ENCODE measurements at places on chromosomes 12 and 14. TPM values are rescaled to one million over a fixed set of nuclear protein-coding genes. Genes with fewer than 3 reads are reported as not detected.
A peak's percentile ranks its signal among the peaks of the same experiment; 100 is the strongest.

DNA sequence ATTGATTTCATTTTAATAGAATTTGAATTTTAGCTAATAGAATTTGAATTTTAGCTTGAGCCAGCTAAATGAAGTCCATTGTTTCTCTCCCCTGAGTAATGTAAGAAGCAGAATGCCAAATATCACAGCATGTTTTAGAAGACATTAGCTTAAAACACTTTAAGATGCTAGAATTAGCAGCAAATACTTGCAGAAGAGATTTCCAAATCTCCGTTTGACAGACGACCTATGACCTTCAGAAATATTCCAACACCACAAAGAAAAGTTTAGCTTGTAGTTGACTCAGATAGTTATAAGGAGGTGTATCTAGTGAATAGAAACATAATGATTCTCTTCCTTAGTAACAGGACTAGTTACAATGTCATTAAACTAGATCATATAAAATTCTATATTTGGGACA lies 51.7 kb upstream of the MYF6 start:
- DNase-seq: no peak

DNA sequence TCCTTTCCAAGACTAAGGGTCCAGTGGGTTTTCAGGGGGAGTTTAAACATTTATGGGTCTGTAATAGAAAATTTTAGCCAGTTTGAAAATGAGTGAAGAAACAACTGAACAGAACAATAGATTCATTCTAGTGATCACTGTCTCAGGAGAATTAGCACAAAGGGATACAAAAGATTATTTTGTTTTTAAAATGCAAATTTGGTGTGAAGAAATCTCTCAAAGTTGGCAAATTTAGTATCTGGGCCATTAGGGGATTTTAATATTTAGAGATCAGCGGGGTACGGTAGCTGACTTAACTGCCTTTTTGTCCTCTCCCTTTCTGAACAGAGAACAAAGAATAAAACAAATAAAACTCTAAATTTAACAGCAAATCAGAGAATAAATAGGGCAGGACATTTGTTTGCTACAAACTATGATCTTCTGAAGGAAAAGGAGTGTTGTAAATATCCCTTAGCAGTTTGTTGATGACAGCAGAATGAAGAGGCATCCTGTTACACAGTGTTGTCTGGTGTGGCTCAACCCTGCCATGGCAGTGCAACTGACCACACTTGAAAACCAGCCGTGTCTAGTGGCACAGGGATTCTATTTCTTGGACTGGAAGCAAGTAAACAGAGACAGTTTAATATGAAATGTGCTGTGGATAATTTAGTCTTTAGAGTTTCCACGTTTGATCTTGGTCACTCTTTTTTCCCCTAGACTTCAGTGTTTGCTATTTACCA lies 46.3 kb upstream of the LRTM2 start:
- no peak for DNase-seq

- no peak for DNase-seq
Measured at GRCh38 chr14:24310265-24310645, 315 bp downstream of the LTB4R2 start.

GRCh38 chr12:119989731-119990381 lies 820 bp downstream of the BICDL1 start:
- DNase-seq: peak; percentile 87

- no peak for DNase-seq
Measured at GRCh38 chr14:77045238-77046162, 17.0 kb upstream of the IRF2BPL start.

GRCh38 chr12:43095669-43096280 lies 456.2 kb downstream of the ADAMTS20 start:
- no peak for DNase-seq

- DNase-seq: no peak
Measured at GRCh38 chr12:58529114-58529665, 391.1 kb downstream of the LRIG3 start.

DNA sequence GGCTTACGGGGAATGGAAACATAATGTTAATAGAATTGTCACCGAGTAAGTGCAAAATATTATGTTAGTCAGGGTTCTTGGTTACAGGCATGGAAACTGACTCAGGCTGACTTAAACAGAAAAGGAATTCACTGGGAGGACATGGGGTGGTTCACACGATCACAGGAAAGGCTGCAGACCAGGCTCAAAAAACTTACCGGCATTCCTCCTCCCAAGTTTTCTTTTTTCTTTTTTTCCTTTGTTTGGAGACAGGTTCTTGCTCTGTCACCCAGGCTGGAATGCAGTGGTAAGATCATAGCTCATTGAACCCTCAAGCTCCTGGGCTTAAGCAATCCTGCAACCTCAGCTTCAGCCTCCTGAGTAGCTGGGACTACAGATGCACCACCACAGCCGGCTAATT lies 11.9 kb upstream of the UBE2N start:
- DNase-seq: peak; percentile 30

DNA sequence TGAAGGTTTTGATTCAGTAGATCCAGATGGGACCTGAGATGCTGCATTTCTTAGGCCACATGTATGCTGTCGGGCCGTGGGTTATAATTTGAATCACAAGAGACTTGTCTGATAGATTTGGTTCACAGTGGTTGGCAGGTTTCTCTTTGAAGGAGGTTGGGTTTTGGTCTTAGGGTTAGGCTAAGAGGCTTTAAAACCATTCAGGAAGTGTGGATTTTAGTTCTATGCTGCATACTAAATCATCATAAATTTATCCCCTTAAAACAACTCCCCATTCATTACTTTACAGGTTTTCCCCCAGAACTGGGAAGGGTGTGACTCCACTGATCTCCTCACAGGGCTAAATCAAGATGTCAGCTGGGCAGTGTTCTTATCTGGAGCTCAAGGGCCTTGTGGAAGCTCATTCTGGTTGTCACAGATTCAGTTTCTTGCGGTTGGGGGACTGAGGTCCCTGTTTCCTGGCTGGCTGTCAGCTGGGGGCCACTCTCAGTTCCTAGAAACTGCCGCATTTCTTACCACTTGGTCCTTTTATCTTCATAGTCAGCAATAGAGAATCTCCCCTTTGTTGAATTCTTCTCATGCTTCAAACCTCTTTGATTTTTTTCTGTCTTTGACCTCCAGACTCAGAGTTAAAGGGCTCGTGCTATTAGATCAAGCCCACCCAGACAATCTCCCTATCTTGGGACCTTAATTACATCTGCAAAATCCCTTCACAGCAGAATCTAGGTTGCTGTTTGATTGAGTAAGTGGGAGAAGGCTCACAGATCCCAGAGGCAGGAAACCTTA lies 20.6 kb upstream of the PCNX1 start:
- DNase-seq: no peak

DNA sequence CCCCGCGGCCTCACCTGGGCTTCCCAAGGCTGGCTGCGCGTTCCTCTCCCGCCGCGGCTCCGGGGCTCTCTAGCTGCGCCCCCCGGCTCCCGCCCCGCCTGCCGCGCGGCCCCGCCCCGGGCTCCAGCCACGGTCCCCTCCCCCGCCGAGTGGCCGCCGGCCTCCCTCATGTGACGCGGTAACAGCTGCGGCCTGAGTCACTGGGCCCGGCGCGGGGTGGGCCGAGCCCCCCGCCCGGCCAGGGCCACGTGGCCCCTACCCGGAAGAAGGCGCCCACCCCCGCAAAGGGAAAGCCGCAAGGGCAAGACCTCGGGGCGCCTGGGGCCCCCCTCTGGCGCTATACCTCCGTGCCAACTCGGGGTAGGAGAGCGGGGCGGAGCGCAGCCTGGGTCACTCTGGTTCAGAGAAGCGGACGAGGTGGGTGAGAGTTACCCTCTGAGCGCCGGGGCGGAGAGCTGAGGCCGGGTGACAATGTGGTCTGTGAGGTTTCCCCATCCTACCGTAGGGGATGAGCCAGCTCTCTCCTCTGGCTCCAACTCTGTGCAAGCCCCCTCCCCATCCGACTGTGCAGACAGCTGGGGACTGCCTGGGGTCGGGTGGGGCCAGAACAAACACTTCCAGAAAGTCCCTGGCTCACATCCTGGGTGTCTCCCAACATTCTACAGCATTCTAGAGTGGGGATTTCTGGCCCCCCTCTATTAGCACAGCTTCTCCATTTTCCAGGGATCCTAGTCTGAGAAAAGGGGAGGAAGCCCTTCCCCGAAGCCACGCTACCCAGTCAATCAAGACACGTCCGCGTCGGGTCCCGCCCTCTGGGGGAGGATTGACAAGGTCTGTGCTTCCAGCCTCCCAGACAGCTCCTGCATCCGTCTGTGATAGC lies at the start of gene CD63:
Gene CD63, minus strand, starts transcription at position 71 of the 880 bp plus-strand sequence. CDS start 668 bp downstream, outside the sequence.
- DNase-seq: peak; percentile 96

DNA sequence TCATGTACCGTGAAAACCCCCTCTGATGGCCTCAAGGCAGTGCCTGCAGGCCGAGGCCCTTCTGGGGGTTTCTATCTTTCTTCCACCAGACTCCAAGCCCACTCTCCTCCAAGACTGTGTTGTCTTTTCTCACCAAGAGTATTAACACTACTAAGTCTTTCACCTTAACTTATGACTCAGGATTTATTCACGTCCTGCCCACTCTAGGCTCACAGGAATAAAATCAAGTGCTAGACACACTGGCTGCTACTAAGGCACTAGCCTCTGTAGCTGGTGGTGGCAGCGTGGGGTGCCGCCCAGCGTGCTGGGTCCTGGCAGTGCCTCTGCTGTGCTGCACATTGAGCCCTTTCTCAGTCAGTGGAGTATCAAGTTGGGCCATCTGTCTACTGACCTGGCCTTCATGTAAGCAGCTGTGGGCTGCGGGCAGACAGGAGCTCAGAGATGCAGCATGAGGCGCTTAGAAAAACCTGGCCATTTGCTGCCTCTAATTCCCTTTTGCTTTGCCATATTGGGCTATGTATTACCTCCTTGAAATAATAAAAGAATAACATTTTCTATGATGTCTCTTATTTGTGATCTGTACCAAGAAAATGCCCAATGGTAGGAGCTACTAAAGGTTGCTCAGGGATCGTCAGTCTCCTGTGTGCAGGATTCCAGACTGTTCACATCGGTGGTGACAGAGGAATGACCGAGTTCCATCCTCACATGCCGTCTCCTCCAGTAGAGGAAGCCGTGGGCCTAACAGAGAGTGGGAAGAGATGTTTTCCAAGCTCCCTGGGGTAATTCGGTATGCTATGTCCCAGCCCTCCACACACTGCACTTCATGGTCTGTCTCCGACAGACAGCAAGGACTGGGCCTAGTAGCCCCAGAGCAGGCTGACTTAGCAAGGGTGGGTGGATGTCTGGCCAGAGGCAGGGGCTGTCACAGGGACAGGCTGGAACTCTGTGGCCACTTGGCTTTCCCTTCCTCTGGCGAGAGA lies 39.9 kb downstream of the MAX start:
- no peak for DNase-seq

GRCh38 chr12:132287391-132288238 lies 41.8 kb downstream of the GALNT9 start:
- DNase-seq: no peak

GRCh38 chr12:66698558-66698957 lies 19.7 kb upstream of the GRIP1 start:
- no peak for DNase-seq

DNA sequence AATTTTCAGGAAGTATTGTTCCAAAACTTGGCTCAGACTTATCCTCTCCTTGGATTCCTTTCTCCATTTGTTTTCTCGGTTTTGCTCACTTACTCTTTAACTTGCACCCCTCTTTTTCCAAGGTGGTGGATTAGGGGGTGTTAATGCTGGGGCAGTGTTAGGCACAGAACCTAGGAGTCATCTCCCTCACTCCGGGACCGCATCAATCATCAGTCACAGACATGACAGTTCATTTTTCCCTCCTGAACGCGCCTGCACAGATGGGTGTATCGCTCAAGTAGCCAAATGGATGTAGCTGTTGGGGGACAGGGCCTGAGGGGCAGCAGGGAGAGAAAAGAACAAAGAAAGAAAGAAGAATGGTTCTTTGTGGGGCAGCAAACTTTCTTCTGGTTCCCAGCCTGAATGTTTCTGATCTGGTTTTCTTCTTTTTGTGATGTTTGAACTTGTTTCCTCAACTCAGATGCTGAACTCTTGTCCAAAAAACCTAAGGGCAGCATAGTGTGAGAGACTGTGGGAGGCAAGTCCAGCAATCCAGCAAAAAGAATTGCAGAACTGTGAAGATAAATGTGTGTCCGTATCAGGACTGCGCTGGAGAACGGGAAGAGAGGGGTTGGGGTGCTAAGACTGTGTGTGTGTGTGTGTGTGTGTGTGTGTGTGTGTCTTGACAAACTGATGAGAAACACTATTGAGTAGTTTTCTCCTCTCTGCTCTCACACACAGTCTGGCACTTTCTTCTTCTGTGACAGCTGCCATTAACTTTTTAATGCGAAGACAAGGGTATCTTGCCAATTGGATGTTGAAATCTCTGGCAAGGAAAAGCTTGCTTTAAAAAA lies 131.1 kb downstream of the FBXL14 start:
- no peak for DNase-seq

- DNase-seq: no peak
Measured at GRCh38 chr12:93638954-93639353, 38.2 kb upstream of the CRADD start.

DNA sequence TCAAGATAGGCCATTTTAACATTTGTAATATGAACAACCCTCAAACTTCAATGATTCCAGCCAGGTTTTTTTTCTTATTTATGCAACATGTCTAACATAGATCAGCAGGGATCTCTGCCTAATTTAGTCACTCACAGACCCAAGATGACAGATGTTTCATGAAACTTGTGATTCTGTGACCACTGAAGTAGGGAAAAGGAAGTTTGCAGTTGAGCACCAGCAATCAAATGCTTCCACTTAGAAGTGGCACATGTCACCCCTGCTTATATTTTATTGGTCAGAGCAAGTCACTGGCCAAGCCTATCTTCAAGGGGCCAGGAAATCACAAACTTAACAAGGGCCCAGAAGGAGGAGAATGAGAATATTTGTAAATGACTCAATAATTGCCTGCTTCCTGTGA lies 150.6 kb downstream of the BCAT1 start:
- DNase-seq: no peak

GRCh38 chr12:22180705-22181104 lies 134.7 kb downstream of the CMAS start:
- DNase-seq: no peak

GRCh38 chr14:104171895-104172294 lies 33.5 kb downstream of the KIF26A start:
- no peak for DNase-seq

GRCh38 chr12:65592416-65592815 lies 231.9 kb upstream of the HMGA2 start:
- DNase-seq: no peak

CLEC1B gene
- not detected for total RNA-seq

MYF5 gene
- not detected for total RNA-seq

JPH4 gene
- 28.5 TPM for total RNA-seq

HHIPL1 gene
- 2.0 TPM for total RNA-seq

IFNG-AS1 gene
- not detected for total RNA-seq

HPD gene
- not detected for total RNA-seq

DYNC1H1 gene
- 604 TPM for total RNA-seq
